Trophoblast cell (in vitro differentiated cells and primary cell): ENCODE measurements at places on chromosomes 1 and 21.
A peak's percentile ranks its signal among the peaks of the same experiment; 100 is the strongest.

DNA sequence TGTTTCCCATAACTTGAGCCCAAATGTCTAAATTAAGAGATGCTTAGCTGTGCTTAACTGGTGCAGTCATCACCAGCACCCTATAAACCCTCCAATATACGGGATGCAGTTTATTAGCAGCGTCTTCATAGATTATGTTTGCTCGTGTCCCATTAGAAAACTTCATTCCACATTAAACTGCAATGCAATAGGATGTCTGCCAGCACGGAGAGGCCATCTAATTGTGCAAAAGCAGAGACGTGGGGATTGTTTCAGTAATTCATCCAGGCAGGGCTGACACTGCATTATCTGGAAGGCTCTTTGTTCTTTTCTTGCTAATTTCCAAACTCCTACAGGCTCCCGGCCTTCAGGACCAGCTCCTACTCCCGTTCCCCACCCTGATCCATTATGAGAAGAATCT lies 89.5 kb downstream of the CSMD2 start:
- no peak for DNase-seq

GRCh38 chr1:113677250-113678158 lies 81.8 kb downstream of the PHTF1 start:
- peak; percentile 63 for DNase-seq

- peak; percentile 52 for DNase-seq
These were observed 39.0 kb upstream of the PPP1R15B start for GRCh38 chr1:204450461-204451257.

GRCh38 chr1:64960731-64961130 lies 5.6 kb downstream of the JAK1 start:
- DNase-seq: no peak

GRCh38 chr21:29368906-29369305 lies 70.2 kb downstream of the BACH1 start:
- no peak for DNase-seq

DNA sequence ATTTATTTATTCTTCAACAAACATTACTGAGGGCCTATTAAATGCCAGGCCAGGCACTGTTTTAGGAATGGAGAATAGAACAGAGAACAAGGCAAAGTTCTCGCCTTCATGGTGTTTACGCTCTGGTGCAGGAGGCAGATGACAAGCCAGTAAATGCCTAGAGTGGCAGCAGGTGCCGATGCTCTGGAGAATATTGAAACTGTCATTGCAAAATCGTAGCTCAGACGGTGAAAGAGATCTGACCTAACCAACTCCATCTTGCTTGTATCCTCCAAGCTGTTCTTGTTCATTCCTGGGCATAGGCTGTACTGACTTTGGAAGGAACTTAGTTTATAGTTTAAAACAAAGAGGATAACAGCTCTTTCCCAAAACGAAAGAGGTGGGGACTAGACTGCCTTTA lies 13.5 kb upstream of the ENO1 start:
- no peak for DNase-seq

- no peak for DNase-seq
These were observed 44.8 kb upstream of the KIAA0040 start for GRCh38 chr1:175237389-175237788.

GRCh38 chr1:215530401-215530984 lies 36.6 kb upstream of the KCTD3 start:
- DNase-seq: peak; percentile 4

- DNase-seq: peak; percentile 65
These were observed 36.6 kb downstream of the RABIF start for GRCh38 chr1:202852163-202852904.

- DNase-seq: no peak
These were observed 96.5 kb upstream of the AJAP1 start for GRCh38 chr1:4557949-4558348.

DNA sequence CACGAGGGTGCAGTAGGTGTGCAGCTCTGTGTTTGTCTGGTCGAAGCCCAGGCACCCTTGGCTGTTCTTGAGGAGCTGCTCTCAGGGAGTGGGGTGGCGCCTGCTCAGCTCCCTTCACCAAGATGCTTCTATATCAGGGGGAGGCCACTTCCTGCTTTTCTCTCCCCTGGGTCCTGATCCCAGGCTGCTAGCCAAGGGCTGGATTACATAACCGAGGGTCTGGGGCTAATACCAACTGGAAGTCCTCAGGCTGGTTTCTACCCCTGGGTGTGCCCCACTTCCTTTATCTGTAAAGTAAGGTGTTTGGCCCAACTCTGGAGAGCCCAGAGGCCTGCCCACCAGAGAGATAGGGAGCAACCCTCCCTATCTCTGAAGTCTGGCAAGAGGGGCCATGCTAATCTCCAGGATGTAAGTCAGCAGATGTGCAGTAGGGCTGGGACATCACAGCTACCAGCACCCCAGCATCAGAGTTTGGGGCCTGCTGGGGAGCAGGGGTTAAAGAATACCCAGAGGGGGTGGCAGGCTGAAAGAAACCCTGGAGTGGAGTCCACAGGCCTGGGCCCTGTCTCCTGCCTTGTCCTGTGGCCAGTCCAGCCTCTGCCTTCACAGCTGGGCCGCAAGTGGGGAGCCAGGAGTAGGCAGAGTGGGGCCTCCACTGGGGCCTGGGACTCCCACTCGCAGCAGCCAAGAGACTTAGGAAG lies 2.1 kb downstream of the SELENBP1 start:
- DNase-seq: no peak

DNA sequence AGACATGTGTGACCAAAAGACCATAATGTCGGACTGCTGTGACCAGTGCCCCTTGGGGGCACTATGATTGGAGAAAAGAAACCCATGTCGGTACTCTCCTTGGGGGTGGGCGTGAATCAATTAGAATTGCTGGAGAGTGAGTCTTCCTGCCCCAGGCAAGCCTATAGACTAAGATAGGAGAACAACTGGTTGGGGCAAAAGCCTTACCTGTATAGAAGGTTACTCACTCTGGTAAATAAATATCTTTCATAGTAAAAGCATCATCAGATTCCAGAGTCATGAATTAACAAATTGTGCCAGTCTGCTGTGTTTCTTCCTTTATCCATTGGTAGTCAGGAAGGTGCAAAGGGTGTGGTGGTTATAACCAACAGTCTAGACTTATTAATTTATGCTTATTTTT lies 2.9 kb upstream of the PTGFRN start:
- DNase-seq: peak; percentile 77

- DNase-seq: no peak
These were observed 61.2 kb upstream of the ARHGEF16 start for GRCh38 chr1:3393024-3393986.

DNA sequence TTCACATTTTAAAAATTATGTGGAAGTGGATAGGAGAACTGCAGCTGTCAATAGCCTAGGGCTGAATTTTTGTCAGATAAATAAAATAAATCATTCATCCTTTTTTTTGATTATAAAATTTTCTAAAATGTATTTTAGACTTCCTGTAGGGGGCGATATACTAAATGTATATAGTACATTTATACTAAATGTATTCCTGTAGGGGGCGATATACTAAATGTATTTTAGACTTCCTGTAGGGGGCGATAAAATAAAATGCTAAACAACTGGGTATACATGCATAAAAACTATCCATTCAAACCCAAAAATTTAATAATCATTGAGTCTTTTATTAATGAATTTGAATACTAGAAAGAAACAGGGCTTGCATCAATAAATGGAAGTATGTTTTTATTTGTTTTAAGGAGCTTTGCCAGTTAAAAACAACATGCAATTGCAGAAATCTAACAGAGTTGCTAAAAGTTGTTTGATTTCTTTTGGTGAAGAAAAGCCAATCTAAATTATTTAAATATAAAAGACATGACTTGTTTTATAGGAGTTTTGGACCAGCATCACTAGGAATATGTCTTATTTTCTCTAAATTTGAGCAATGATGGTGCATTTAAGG lies 31.4 kb downstream of the CLCA1 start:
- peak; percentile 88 for DNase-seq

DNA sequence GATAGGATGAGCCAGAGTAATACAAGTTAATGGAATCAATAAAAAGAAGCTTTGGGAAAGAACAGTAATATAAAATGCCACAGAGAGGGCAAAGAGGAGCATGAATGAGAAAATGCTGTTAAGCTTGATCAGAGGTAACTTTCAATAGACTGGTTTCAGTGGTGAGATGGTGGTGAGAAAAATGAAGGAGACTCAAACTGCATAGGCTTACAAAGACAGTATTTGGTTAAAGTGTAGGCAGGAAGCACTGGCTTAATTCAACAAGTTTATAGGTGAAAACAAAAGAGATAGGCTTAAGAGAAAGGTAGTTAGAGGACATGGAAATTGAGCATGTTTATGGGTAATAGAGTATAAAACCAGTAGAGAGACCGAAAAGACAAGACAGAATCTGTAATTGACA lies 298.6 kb upstream of the ADAMTS5 start:
- DNase-seq: no peak

GRCh38 chr21:39281853-39282252 lies 31.6 kb downstream of the BRWD1 start:
- no peak for DNase-seq

DNA sequence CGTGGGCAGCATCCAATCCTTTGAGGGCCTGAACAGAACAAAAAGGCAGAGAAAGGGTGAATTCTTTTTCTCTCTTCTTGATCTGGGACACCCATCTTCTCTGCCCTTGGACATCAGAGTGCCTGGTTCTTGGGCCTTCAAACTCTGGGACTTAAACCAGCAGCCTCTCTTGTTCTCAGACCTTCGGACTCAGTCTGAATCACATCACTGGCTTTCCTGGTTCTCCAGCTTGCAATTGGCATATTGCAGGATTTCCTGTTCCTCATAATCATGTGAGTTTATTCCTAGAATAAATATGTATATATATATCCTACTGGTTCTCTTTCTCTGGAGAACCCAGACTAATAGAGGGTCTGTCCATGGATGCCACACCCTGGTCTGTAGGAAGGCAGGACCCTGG lies 16.3 kb upstream of the TENT5C start:
- no peak for DNase-seq

DNA sequence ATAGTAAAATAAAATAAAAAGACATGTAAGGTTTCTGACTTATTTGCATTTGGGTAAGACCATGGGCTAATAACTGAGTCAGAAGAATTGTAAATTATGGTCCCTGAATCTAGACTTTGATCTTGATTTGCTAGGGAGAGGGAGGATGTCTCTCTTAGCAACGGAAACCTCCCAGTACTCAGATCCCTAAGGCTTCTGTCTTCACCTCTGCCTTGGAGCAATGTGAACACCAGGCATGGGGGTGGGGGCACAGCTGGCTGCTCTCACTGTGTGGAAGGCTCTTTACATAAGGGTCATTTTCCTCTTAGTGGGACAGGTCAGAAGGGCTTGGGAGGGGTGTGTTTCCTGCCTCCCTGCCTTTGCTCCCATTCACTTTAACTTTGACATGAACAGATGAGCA lies 17.0 kb upstream of the TMEM54 start:
- DNase-seq: no peak

DNA sequence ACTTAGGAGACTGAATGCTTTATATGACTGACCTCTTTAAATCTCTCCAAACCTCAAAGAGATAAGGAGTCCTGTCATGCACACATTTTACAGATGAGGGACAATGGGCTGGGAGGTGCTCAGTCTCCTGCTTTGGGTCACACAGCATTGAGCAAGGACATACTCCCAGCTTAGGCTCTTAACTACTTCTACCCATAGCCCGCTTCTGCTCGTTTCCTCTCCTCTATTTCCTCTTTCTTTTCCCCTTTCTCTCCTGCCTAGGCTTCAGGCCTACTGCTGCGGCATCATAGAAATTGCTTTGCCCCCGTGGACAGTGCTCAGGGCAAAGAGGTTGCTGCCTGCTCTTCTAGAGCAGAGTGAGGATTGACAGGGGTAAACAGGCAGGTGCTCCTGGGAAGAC lies 12.4 kb upstream of the ZNF691 start:
- no peak for DNase-seq

- DNase-seq: no peak
These were observed 1.0 kb upstream of the ARID1A start for GRCh38 chr1:26694638-26695355.

GRCh38 chr1:54218883-54219687 lies 19.1 kb downstream of the MRPL37 start:
- no peak for DNase-seq

GRCh38 chr21:44327603-44327974 lies 11.6 kb downstream of the CFAP410 start:
- no peak for DNase-seq

DNA sequence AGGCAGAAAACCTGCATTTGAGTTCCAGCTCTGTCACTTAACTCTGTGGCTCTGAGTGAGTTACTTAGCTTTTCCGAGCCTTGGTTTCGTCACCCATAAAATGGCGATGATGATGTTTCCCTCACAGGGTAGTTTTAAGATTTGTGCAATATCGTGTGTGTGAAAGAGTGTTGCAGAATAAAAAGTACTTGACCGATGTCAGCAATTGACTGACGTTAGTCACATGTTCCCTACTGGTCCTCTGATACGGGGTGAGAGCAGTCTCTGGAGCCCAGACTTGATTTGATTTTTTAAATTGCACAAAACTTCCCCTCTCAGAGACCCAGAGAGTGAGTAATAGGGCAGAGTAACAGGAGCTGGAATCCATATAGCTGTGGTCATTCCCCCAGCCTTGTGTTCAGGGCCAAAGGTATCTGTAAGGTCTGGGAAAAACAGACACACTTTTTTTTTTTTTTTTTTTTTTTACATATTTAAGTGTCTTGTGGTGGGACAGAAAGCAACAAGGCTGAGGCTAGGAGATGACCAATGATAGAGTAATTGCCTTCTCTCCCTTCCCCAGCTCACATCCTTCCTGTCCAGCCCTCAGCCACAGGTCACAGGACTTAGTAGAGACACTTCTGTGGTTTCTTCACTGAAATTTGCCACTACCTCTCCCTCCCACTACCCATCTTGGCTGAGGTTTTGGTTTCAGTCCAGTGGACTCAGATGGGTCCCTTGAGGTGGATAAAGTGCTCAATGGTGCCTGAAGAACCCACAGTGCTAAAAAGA lies 2.0 kb downstream of the FCER1G start:
- DNase-seq: peak; percentile 55

- no peak for DNase-seq
These were observed 21.9 kb downstream of the TMCC2 start for GRCh38 chr1:205249651-205250050.

DNA sequence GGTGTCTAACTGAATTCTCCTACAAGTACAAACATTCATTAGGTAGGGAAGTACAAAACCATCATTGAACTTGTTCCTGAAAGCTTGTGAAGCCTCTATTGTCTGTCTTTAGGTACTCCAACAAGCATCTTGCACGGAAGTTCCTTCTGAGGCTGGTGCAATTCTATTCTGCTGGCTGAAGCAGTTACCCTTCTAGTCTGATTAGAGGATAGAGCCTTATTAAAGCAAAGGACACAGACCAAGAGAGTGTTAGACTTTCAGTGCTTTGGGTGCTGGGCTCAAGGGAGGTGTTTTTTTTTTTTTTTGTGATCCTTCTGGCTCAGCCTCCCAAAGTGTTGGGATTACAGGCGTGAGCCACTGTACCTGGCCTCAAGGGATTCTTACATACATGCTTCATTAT lies 43.8 kb downstream of the HHAT start:
- no peak for DNase-seq
